ENCODE measurements at places on chromosomes 4 and X.

GRCh38 chr4:173434231-173434630 lies 35.3 kb upstream of the SCRG1 start:
- DNase-seq = no peak

DNA sequence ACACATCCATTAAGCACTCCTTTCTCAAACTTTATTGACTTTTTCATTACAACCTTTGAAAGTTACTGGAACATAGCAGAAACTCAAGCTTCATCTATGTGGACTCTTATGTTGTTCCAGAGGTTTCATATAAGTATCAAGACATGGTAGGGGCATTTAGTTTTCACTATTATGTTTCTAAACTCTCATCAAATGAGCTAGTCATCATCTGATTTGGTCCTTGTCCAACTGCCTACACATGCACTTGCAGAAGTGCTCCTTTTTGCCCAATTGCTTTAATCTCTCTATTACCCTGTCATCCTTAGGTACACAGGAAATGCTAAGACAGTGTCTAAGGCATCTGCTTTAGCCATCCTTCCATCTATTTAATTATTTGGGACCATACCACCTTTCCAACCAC lies 42.2 kb upstream of the EPGN start:
- no peak for DNase-seq

- DNase-seq = no peak
Measured at GRCh38 chr4:61493470-61493869, 293.3 kb downstream of the ADGRL3 start.

GRCh38 chr4:6324461-6324998 lies 54.9 kb downstream of the WFS1 start:
- no peak for DNase-seq

GRCh38 chr4:139493176-139493575 lies 39.3 kb downstream of the RAB33B start:
- no peak for DNase-seq

DNA sequence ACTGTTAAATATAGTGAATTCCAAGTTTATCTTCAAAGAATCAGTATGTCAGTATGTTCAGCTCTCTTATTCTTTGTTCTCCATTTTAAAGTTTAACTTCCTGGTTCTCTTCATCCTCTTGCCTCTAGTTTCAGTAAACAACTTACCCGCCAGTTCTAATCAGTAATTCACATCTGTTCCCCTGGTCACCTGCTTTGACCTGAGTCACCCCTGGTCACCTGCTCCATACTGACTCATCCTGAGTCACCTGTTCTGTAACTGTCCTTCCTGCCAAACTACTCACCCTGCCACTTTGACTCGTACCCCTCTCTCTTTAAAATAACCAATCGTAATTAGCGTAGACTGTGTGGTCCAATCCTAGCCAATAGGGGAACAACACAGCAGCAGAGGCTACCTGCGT lies 992.7 kb upstream of the HS3ST1 start:
- DNase-seq = no peak

GRCh38 chr4:174122705-174123104 lies 160.8 kb downstream of the FBXO8 start:
- DNase-seq = no peak

GRCh38 chr4:33941854-33942253 lies 2302.5 kb downstream of the ARAP2 start:
- no peak for DNase-seq

DNA sequence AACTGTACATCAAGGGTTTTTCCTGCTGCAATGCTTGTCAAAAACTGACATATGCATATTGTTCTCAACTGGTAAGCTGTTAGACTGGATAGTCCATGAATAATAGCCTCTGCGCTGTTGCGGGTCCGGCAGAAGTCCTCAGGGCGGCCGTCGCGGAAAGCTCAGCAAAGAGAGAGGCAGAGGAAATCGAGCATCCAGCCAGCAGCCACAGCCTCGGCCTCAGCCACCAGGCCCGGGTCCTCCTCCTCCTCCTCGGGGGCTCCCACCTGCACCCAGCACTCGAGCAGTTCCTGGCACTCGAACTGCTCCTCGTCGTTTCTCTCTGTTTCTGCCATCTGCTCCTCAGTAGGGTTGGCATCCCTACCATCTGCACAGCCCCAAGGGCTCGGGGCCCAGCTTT lies 53.7 kb downstream of the UPRT start:
- no peak for DNase-seq

DNA sequence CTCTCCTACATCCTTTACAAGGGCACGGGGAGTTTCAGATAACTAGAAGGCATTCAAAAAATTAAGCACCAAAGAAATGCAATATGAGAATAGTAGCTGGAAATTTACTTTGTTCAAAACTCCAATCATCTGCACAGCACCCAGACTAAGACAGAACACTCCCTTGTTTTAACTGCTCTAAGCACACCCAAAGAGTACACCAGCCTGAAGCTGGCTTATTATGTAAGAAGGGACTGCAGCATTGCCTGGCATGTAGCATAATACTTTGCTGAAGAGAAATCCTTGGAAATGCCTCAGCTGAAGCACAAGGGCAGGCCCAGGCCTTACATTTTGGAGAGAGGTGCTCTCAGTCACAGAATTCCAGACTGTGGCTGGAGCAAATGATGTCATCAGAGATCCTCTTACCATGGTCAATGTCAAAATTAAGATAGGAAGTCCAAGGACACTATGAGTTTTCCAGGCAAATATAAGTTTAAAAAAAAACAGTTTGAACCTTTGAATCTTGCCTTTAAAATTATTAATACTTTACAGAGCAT lies 14.8 kb downstream of the ARHGEF6 start:
- no peak for DNase-seq

DNA sequence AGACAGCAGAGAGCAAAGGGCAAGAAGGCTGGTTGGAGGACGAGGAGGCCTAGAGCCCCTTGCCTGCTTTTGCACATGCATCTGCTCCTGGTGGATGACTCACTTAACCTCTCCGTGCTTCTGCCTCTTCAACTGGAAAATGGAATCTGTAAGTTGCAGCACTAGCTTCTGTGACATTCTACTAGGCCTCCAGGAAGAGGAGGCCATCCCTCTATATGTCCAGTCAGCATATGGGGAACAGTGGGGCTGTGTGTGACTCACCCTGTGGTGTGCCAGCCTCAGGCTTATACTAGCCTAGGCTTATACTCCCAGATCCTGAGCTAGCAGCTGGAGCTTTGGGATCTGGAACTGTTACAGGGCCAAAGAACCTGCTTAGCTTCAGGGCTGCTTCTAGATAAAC lies 36.0 kb downstream of the RTL9 start:
- DNase-seq = no peak

- DNase-seq = no peak
Measured at GRCh38 chr4:159606835-159607234, 504.0 kb downstream of the RAPGEF2 start.

- no peak for DNase-seq
Measured at GRCh38 chr4:77044461-77045150, 31.2 kb downstream of the CCNI start.

DNA sequence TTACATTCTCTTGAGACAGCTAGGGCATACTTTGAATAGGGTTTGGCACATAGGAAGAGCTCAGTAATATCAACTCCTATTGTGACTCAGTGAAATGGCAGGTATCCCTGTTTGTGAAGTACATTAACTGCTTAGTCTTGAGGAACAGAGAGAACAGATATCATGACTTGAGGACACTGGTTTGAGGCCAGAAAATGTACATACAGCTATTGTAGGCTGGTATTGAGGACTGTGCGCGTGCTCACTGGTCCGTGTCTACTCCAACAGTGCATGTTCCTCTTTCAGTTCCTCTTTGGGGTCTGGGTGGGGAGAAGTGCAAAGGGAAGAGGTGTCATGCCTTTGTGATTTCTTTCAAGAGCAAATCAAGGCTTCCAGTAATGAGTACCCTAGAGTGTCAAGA lies 34.6 kb upstream of the TBC1D9 start:
- no peak for DNase-seq

GRCh38 chr4:186787536-186787935 lies 63.9 kb upstream of the FAT1 start:
- DNase-seq = no peak

DNA sequence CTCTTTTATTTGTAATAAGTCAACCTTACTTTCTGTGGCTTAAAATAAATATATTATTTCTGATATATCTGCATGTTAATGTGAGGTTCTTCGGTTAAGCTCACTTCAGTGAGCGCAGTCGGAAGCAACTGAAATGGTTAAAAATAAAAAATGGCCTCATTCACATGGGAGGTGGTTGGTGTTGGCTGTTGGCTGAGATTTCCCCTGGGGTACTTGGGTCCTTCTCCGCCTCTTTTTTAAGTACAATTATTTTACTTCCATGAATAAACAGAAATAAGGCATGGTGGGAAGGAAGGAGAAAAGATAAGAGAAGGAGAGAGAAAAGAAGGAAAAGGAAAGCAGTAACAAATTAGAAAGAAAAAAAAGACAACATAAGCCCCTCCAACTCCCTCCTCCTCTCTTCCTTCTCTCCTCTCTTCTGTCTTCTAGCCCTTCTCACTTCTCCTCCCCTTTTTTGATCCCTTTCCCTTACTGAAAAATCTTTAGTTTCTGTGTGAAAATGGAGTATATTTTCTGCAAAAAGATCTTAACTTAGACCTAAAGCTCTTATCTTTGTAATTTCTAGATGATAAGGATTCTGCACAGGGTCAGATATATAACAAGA lies 19.7 kb upstream of the CXCL3 start:
- no peak for DNase-seq

GRCh38 chr4:88185906-88186305 lies 27.5 kb upstream of the ABCG2 start:
- no peak for DNase-seq

Data from NCI-H1436 treated with DMSO at 0.1 percent for 48 hours (cell line).